ENCODE measurements at places on chromosomes 11 and 22.

DNA sequence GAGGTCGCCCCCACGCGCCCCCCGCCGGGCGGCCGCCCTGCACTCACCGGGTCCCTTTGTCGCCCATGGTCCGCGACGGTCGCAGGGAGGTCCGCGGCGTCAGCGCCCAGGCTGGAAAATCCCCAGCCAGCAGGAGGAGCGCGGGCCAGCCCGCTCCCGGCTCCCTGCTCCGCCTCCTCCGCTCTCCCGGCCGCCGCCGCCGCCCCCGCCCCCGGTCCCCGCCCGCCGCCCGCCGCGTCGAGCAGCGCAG lies at the start of gene ARRB1:
TSS of gene ARRB1 (minus strand) at position 121 of the 250 bp plus-strand sequence. CDS start at position 67, 54 bp downstream.
- DNase-seq = no peak

DNA sequence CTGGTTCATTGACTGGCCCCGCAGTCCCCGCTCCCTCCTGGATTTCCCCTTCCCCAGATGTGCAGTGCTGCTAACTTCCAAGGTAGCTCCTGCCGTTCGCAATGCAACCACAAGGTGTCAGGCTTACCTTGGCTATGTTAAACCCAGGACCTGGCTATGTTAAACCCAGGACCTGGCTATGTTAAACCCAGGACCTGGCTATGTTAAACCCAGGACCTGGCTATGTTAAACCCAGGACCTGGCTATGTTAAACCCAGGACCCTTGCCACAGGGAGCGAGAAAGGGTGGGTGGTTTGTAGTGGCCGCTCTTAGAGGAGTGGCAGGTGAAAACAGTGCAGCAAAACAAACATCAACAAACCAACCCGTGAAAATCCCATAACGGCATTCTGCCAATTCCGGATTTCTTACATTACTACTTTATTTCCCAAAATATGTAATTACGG lies 2.9 kb upstream of the ADAMTS8 start:
- peak; percentile 70 for DNase-seq

DNA sequence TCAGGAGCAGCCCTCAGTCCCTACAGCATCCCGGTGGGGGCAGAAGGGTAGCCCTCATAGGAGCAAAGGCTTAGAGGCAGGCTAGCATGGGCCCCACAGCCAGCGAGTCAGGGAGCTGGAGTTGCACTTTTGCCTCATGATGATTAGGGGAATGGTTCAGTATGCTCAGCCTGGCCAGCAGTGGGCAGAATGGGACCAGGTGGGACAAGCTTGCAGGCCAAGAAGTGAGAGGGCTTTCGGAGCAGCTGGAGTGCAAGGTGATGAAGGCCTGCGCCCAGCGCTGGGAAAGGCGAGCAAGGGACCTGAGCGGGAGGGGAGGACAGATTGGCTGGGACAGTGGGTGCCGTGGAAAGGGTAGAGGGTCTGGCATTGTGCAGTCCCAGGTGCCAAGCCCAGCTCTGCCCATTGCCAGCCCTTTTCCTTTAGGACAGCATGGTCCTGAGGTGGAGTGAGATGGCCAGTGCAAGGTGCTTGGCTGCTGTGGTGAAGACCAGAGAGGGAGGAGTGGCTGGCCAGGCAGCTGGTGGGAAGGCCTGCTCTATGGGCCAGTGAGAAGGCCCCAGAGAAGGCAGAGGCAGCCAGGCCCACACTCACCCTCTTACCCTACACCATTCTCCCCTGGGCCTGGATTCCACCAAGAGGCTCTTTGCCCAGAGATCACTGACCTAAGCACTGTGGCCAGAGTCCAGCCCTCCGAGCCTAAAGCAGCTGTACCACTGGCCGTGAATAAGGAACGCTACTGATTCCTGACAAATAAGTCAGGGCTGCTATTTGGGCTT lies 47.9 kb upstream of the SUSD2 start:
- no peak for DNase-seq

DNA sequence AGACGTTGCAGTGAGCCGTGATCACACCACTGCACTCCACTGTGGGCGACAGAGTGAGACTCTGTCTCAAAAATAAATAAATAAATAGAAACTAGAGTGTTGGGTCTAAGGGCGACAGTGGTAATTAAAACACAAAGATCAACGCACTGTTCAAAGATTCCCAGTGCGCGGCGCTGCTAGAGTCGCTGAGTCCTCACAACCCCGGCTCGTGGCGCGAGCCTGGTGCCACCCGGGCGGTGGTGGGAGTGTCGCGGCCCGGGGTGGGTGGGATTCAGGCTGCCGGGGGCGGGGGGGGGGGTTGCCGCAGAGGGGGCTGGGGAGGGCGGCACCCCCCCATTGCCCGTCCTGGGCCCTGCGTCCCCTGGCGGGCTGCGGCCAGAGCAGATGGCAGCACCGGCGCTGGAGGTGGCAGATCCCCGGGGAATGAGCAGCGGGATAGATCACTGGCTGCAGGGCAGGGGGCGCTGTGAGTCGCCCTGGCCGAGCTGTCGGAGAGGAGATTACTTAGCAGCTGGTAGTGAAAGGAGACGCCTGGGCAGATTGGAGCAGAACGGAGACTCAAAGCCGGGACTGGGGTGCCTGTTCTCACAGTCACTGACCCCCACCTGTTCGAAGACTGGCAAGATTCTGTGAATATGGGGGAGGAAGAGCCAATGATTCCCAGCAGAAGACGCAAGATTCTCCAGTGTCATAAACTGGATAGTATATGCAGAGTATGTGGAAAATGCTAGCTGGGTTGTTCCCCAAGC lies 30.2 kb upstream of the APOBEC3A start:
- DNase-seq = peak; percentile 67

- no peak for DNase-seq
Observed at GRCh38 chr11:67032830-67033551, 10.1 kb downstream of the SYT12 start.

DNA sequence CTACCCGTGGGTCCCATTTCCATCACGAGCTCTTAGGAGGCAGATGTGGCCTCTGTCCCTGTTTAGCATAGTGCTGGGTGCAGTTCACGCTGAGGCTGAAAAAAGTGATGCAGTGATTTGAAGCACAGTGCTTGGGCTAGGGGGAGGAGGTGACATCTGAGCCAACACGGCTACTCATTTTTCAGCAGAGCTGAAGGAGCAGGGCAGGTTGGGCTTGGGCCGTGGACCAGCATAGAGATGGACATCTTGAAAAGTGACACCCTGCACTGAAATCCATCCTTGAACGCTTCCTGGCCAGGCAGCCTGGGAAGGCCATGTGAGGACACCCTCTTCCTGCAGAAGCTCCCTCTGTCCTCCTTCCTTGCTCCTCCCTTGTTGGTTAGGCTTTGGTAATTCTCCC lies 66.4 kb downstream of the ADAMTS15 start:
- DNase-seq = no peak

- no peak for DNase-seq
Observed at GRCh38 chr11:100776212-100776896, 89.3 kb downstream of the ARHGAP42 start.

GRCh38 chr11:123525097-123525496 lies 95.0 kb downstream of the GRAMD1B start:
- DNase-seq = no peak

- DNase-seq = no peak
Observed at GRCh38 chr11:63298258-63298657, 54.9 kb upstream of the SLC22A25 start.

DNA sequence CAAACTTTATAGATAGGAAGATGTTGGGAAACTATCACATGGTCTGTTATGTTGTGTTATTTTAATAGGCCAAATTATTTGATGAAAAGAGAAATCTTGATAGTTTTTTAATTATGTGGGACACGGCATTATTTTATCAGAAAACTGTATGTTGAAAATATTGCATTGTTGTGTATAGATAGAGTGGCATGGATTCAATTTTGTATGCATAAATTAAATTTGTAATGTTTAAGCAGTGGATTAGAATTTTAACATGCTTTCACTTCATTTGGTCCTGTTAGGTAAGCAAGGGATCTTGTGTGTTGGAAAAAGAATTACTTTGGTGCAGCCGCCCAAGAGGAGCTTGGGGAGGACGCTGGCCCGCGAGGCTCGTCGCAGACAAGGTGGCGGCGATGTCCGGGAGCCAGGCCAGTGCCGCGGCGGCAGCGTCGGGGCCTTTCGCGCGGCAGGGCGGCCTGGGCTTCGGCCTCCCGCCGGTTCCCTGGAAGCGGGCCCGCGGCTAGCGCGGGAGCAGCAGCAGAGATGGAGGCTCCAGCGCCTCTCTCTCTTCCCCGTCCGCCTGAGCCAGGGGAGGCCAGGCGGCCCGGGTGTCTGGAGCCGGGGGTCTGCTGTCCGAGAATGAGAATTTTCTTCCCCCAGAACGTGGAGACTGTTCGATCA lies 82.7 kb downstream of the GGT1 start:
- no peak for DNase-seq

DNA sequence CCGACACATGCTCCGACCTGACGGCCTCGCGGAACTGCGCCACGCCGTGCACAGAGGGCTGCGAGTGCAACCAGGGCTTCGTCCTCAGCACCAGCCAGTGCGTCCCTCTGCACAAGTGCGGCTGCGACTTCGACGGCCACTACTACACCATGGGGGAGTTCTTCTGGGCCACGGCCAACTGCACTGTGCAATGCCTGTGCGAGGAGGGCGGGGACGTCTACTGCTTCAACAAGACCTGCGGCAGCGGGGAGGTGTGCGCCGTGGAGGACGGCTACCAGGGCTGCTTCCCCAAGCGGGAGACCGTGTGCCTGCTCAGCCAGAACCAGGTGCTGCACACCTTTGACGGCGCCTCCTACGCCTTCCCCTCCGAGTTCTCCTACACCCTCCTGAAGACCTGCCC lies 26.8 kb downstream of the TECTA start:
- no peak for DNase-seq

DNA sequence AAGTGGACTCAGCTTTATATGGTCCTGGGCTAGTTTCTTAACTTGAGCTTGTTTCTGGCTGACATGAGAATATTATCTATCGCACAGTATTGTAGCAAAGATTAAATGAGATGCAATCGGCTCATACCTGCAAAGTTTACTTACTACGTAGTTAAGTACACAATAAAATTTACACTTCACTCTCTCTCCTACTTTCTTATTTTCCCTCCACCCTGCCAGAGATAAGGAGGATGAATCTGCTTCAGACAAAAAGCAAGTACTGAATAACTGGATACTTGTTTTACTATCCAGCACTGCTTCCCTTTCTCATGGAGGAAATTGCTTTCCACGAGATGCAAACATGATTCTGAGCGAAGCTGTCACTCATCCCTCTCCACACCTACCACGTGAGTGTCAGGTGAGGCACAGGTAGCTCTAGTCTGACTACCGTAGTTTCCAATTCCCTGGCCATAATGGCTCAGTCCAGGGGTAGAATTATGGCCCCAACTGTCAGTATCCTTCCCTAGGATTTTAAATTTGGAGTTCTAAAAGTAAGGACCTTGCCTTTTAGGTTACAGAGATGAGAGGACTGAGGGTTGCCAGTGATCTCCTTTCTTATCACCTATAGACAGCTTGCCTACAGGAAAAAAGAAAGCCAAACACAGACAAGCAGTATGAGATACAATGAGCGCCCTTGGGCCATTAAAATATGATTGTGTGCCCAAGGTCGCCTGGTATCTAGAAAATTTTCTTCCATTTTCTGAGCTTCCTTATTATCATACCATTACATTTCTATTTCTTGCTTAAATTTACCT lies 39.8 kb downstream of the GAB2 start:
- DNase-seq = no peak

DNA sequence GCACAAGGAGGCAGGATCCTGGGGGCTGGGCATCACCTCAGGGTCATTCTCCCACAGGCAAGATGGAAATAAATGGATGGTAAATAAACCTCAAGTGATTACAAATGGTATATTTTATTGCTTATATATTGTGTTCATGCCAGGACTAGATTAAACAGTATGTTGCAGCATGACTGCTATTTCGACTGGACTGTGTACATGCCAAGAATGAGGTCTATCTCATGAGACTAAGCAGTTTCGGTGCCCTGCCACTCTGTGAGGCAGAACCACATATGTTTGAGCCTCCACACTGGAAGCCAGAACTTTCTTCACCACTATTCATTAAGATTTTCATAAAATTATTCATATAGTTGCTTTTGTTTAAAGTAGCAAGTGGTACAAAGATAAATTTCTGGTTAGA lies 140.2 kb downstream of the DDX10 start:
- DNase-seq = no peak

GRCh38 chr11:31414338-31414737 lies 44.7 kb downstream of the DNAJC24 start:
- DNase-seq = no peak

- DNase-seq = no peak
Observed at GRCh38 chr11:69233744-69234570, 60.0 kb upstream of the MYEOV start.

GRCh38 chr11:3156282-3156660 lies 8.8 kb downstream of the OSBPL5 start:
- DNase-seq = no peak

GRCh38 chr11:17063171-17064002 lies 14.1 kb downstream of the RPS13 start:
- DNase-seq = peak; percentile 48

DNA sequence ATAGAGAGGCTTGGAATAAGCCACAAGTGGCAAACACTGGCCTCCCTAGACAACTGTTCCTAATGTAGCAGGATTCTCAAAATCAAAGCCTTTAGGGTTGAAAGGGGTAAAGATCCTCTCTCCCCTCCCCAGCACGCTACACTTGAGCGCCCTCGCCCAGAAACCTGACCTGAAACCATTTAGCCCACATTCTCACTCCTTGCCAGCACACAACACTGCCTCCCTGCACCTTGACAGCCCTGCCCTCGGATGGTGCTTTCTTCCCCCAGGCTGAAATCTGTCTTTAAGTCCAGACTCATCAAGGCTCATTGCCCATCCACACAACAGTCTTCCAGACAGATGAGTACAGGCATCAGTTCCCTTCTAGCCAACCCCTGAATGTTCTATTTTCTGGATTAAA lies 26.5 kb downstream of the CWC15 start:
- DNase-seq = no peak

DNA sequence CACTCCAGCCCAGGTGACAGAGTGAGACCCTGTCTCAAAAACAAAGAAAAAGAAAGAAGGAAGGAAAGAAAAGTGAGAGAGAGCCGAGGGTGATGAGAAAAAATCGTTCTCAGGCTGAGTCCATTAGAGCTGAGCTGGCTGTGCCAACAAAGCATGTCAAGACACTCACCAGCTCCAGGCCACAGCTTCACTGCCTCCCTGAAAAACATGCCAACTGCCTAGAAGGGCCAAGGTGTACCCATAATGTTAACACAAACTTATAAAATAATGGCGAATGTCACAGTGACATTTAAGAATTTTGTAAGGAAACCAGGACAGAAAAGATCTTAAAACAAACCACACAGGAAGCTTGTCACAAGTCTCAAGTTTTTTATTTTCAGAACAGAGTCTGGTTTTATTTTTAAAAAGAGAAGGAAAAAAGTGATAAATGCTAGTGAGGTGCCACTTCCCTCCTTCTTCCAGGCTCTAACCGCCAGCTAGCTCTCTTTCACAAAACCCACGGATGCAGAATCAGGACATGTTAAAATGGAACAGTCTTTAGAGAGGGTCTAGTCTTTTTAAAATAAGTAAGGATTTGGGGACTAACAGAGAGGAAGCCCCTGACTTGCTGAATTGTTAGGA lies 5.1 kb downstream of the TMEM121B start:
- peak; percentile 41 for DNase-seq

Data from pons (tissue), 1 donor.